ENCODE measurements at places on chromosomes 7 and 10.
A peak's percentile ranks its signal among the peaks of the same experiment; 100 is the strongest.

DNA sequence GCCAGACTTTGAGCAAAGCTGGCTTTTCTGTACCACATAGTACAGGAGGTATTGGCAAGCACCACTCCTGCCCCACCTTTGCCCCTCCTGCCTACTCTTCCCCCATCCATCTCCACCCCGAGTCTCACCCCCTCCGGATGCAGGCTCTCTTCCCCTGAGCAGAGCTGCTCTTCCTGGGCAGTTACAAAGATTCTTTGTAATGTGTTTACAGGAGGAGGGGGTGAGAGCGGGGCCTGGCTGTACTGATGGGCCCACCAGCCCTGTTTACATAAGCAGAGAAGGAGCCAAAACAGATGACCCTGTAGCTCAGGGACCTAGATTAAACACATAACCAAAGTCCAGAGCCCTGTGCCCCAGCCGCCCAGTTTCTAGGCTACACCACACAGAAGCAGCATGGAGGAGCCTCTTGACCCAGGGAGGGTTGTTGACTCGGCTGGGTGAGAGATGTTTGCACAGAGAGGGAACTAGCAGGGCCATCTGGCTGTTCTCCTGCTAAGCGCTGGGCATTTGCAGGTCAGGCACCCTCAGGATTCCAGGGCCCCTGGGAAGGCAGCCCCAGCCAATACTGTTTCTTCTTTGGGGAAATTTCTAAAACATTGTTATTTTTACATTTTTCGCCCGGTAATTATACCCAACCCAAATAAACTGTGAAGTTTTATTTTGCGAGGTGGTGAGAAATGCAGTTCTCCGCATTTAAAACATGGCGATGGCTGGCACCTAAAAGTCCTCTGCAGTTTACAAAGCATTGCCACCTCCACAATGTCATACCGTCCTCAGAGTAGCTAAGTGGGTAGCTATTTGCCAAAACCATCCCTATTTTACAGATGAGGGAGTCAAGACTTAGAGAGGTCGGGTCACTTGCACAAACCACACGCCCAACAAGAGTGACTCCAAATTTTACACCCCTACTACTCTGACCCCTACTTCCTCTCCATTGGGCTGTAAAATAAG is 11.4 kb upstream of the ZKSCAN1 start:
- DNase-seq, result no peak

GRCh38 chr10:538895-539294 is 150.6 kb downstream of the DIP2C start:
- no peak for DNase-seq

DNA sequence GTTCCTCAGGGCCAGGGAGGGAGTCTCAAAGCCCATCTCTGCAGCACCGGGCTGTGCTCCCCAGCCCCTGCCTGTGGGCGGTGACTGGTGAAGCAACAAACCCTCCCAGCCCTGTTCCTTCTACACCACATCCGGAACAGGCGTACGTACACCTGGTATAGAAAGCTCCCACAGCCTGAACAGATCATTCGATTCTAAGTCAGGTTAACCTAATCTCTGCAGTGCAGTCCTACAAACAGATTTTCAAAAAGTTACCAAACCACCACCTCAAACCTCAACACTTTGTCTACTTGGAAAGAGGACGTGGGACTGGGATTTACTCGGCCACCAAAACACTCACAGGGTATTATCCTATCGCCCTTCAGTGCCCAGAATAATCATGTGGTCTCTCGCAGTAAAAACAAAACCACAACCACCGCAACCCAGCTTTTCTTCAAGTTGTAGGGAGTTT is 238.4 kb downstream of the DIP2C start:
- DNase-seq, result peak; percentile 34

DNA sequence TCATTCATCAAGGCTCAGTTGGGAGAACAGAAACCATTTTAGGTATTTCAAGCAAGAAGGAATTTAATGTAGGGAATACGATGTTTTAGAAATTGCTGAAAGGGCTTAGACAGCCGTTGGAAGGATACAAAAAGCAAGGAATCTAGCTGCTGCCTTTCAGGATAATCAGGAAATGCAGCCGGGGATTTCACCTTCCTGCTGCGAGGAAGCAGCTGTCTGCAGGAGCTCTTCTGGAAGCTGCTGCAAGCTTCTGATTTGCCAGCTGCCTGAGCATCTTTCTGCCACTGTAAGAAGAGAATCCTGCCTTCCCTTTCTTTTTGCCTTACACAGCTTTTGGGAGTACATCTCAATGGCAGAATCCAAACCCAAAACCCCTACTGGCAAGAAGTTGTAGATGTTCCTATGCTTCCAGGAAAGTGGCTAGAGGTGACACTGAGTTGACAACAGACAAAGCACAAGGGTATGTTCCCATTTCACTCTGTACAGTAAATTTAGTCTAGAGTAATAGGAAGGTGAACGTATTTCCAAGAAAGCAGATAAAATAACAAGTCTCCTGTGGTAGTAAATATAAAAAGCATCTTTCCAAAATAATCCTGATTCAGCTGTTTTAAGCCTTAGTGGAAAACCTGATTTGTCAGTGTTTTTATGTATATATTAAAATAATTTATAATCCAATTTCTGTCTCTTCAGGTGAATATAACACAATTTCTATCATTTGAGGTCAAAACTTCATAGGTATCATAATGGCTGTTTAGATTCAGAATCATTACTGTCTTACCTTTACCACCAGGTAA is 148.4 kb upstream of the LRGUK start:
- no peak for DNase-seq

DNA sequence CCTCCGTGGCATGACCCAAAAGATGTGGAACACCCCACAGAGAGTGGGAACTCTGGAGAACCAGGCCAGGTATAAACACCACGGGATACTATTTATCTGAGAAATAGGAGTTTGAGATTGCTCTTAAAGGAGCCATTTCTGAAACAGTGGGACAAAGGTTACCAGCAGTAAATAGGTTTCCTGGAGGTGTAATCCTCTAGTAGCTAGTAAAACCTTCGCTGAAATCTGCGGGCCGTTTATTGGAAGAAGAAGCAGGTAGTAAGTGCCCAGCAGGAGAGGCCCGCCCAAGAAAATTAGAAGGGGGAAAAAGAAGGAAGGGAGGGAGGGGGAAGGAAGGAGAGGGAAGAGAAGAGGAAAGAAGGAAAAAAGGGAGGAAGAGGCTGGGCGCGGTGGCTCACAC is 51.6 kb downstream of the CHST3 start:
- DNase-seq, result no peak

GRCh38 chr7:111873963-111874690 is 311.8 kb upstream of the IMMP2L start:
- no peak for DNase-seq

DNA sequence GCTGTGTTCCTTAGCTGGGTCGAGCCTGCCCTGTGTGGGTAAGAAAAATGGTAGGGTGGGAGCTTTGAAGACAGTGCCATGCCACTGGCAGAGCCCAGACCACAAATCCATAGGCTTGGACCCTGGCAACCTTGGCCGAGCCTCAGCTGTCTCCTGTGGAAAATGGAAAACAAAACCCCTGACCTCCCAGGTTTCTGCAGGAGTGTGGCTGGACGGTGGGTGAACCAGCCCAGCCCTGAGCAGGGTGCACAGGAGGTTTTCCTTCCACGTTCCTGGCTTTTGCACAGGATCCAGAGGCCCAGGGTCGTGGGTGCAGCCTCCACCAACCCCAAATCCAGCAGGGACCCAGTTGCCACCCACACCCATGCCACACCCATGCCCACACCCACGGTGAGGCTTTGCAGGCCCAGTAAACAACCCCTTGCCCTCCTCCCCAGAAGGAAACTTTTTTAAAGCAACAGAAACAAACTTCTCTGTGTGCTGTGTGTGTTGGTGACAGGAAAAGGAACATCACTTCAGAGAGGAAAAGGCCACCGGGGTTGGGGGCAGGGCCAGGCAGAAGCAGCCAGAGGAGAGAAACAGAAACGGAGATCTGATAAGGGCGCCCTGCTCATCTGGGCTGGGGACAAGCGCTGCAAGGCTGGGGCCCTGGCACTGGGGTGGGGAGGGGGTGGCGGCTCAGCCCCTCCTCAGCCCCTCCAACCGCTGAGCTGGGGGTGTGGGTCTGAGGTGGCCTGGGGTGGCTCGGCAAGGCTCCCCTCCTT is 20.7 kb upstream of the ZMIZ1 start:
- no peak for DNase-seq

DNA sequence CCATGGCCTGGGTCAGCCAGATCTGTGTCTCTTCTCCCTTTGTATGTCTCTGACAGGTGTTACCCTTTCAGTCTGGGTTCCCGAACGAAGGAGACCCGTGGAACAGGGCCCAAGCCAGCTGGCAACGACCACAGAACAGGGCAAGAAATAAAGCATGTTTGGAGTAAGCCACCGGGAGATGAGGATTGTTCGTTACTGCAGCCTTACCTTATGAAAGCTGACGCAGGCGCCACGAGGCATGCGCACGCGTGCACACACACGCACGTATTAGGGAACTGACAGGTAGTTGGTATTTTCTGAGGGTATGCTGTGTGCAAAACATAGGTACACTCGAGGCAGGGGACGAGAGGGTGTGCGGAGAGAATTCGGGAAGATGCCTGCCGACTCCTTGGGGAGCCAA is 46.4 kb upstream of the ENO4 start:
- no peak for DNase-seq

DNA sequence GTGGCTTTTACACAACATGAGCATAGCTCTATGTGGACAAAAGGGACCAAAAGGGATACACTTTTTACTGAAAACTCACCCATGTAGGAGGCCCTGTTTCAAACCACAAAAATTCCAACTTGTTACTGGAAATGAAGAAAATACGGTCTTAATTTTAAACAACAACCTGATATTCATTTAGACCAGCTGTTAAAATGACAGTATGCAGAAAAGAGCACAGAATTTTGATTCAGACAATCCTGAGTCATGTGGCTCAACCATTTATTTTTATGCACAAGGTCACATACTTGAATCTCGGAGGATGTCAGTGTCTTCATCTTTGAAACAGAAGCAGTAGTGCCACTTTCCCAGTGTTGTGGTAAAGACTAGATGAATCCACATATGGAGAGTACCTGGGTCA is 426.5 kb upstream of the NFE2L3 start:
- no peak for DNase-seq

GRCh38 chr10:49166484-49167400 is 21.4 kb downstream of the TMEM273 start:
- no peak for DNase-seq

GRCh38 chr10:86062198-86062550 is 304.4 kb downstream of the GRID1 start:
- no peak for DNase-seq

GRCh38 chr7:132709971-132710567 is 133.8 kb upstream of the PLXNA4 start:
- no peak for DNase-seq

GRCh38 chr10:84095811-84096497 is 43.4 kb upstream of the GHITM start:
- DNase-seq, result no peak

DNA sequence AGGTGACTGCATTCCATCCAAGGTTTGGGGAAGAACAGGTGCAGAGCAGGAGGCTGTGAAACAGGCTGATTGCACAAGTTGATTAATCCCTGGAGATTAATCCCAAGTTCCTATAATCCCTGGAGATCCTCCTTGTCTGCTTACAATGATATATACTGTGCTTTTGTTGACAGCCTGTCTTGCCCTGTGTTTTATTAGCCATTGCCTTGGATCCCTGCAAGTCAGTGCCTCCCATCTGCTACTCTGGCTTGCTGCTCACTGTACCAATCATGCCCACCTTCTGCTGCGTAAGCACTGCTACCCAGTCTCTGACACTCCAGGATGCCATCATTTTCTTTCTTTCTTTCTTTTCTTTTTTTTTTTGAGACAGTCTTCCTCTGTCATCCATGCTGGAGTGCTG is 65.4 kb downstream of the ANKRD61 start:
- DNase-seq, result no peak

DNA sequence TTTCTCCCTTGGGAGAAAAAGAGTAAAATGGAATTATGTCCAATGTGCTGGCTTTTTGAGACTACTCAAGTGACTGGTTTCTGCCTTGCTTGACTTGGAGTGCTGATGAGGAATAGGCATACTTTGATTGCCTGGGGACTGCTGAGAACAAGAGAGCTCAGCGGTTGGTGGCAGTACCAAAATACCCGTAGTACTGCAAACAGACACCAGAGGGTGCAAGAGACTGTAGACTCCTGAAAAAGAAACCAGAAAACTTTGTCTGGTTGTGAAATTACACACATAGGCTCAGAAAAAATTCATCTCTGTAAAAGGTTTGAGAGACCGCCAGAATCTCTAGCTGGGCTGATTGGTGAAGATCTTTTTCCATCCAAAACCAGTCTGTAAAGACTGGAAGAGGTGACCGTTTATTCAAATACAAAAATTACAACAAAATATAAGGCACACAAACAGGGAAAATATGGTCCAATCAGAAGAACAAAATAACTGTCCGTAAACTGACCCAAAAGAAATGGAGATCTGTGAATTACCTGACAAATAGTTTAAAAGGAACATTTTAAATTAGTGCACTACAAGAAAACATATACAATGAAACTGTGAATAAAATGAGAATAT is 18.5 kb downstream of the BICC1 start:
- DNase-seq, result peak; percentile 58

- peak; percentile 49 for DNase-seq
Measured at GRCh38 chr10:67837541-67838314, at the start of gene DNAJC12. Gene DNAJC12 (minus strand): TSS chr10:67838188. CDS start chr10:67838011, 177 bp downstream.

- no peak for DNase-seq
Measured at GRCh38 chr10:72292223-72292691, 18.5 kb downstream of the DDIT4 start.

- DNase-seq, result no peak
Measured at GRCh38 chr10:99008054-99008453, 227.6 kb downstream of the HPSE2 start.

- no peak for DNase-seq
Measured at GRCh38 chr7:111718886-111719285, 156.6 kb upstream of the IMMP2L start.

DNA sequence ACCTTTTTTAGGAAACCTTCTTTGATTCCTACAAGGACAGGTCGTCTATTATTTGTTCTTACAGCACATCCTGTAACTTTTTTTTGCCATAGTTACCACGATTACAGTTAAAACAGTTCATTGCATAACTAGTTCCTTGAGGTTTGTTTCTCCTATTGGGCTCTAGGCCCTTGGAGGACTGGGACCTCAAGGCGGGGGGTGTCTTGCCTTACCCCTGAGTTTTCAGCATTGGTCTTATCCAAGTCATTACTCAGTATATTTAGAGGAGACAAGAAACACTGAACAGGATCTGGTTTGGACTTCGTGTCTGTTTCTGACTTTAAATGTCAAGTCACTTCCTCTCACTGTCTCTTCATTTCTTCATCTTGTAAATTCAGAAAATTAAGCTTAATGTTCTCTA is 369.8 kb downstream of the SDK1 start:
- DNase-seq, result no peak

- no peak for DNase-seq
Measured at GRCh38 chr10:78542141-78542489, 508.5 kb downstream of the RPS24 start.

GRCh38 chr10:111131168-111131799 is 54.5 kb downstream of the ADRA2A start:
- DNase-seq, result no peak

GRCh38 chr7:112708236-112708635 is 82.0 kb downstream of the TMEM168 start:
- no peak for DNase-seq
